ENCODE measurements at places on chromosomes 11 and 22. TPM values are rescaled to one million over a fixed set of nuclear protein-coding genes. Genes with fewer than 3 reads are reported as not detected.

GRCh38 chr11:34351051-34351450 is 6.8 kb downstream of the ABTB2 start:
- DNase-seq: no peak

- DNase-seq: no peak
Observed at GRCh38 chr11:72568861-72569260, 105.4 kb downstream of the PDE2A start.

- DNase-seq: no peak
Observed at GRCh38 chr11:46675288-46675851, 25.0 kb downstream of the ARHGAP1 start.

GRCh38 chr22:49097966-49098365 is 729.7 kb downstream of the BRD1 start:
- no peak for DNase-seq

- DNase-seq: no peak
Observed at GRCh38 chr11:4480577-4481239, 1.7 kb upstream of the OR52K1 start.

Gene FBXO3
- 64.1 TPM for polyA plus RNA-seq

Gene SLC22A12
- not detected for polyA plus RNA-seq

Gene TEAD1
- polyA plus RNA-seq: 59.3 TPM

Measured in spinal cord (tissue), 10 donors.